ENCODE measurements at places on chromosomes 5 and 9.

GRCh38 chr5:59532979-59533729 lies 360.4 kb downstream of the PDE4D start:
- no peak for DNase-seq

DNA sequence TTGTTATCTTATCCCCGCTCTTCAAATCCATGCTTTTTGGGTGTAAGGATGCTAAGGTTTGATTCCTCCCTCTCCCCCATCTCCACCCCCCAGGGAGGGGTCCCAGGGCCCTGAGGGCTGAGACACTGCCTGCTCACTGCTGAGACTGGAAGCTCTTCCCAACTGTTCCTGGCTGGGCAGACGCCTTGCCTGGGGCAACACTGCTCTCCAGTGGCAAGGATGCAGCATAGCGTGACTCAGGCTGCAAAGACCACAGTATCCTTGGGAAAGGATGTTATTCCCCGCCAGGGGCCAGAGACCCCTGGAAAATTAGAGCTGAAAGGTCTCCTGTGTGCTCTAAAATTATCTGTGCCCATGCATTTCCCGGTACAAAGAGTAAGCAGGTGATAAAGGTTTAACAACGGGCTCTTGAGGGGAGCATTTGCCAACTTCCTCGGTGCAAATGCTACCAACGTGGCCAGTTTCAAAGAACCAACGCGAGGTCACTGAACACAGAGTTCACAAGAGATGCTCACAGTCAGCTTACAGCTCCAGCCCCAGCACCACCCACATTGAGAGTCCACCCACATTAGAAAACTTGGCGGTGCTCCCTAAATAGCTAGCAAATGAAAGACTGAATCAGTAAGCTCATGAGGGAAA lies 271.9 kb downstream of the NSG2 start:
- peak; percentile 15 for DNase-seq

- DNase-seq = no peak
Observed at GRCh38 chr9:135422341-135422944, 57.1 kb upstream of the PPP1R26 start.

GRCh38 chr5:134206627-134207160 lies 19.2 kb downstream of the PPP2CA start:
- no peak for DNase-seq

DNA sequence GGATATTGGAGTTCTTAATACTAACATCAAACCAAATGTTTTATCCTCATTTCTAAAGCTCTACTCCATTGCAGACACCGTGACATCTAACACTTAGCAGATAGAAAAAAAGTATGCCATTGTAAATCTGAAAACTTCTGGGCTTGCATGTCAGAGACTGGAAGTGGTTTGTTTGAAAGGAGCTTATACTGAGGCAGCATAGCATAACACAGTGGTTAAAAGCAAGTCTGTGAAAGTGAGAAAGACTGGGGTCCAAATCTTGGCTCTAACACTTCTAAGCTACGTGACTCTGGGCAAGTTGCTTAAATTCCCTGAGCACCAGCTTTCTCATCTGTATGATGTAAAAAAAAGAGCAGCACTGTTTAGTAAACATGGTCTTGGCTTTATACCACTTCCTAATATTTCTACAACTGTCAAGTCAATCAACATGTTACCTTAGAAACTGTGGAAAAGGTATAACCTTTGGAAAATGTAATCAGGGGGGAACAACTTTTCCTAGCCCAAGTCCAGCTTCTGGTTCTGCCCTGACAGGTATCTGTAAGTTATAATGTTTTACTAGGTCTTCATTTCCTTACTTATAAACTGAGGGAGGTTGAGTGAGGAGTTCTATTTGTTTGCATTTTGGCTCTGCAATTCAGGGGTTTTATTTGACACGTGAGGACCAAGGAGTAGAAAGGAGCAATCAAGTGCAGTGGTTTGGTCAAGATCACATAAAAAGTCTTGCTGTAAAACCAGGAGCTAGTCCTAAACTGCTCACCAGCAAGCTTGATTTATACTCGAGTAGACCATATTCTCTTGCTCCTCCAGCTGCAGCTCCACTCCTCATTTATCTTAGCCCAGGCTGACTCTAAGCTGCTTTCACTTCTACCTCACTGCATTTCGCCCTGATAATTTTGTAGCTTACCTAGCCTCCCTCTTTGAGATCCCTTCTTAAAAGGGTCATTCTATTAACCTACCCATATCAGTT lies 541.0 kb downstream of the RAB3C start:
- no peak for DNase-seq
